ENCODE measurements at places on chromosomes 3 and 15.
A peak's percentile ranks its signal among the peaks of the same experiment; 100 is the strongest.

- no peak for DNase-seq
These were observed 8.3 kb downstream of the HDGFL3 start for GRCh38 chr15:83199288-83199687.

DNA sequence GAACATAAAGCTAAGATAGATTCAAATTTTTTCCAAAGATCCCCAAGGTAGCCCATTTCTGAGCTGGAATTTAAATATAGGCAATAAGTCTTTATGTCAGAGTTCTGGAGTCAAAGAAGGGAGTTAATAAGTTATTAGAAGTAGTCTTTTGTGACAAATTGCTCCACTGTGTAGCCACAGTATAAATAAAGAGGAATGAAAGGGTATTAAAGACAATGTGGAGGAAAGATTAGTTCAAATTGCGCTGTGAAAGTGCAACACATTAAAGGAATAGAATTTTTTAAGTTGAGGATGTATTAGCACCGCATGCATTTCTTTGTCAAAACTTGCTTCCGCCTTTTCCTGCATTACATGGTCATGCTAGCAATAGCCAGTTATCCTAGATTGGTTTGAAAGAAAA, 666.6 kb upstream of the CCDC54 start:
- DNase-seq, result no peak

- no peak for DNase-seq
These were observed 133.1 kb downstream of the MEGF11 start for GRCh38 chr15:66120422-66120821.

DNA sequence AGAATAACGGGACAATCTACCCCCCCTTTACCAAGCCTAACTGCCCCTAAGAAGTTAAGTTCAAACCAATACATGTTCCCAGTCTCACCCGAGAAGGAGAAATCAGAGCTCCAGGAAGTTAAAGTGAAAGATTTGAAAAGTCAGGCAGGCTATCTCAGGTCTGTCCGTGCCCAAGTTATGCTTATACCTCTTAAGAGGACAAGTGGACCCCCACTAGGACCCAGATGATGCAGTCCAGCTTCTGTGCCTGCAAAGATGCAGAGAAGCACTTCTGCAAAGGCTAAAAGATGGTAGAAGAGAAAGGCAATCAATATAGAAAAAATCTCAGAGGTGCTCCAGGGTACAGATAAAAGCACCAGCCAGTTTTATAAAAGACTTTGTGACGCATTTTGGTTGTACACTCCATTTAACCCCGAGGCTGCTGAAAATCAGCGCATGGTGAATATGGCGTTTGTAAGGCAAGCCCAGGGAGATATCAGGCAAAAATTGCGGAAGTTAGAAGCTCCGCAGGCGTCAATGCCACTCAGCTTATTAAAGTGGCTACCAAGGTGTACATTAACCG, 9.8 kb upstream of the SLC9C1 start:
- DNase-seq, result no peak

DNA sequence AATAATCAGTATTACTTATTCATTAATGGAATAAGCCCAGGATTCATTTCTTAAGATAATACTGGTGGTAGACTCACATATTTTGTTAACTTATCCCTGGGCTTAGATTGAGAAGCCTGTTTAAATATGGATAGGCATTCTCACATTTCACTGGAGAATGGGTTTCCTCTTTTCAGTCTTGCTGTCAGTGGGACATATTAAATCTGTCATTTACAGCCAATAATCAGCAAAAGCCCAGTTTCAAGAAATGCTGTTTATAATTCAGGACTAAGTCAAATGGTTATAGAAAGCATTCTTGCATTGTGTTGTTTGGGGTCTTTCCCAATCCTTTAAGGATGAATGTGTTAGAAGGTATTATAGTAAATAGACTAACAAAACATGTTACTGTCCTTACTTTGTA, 143.7 kb upstream of the NAALADL2 start:
- DNase-seq, result no peak

- no peak for DNase-seq
These were observed 61.2 kb upstream of the TNFAIP8L3 start for GRCh38 chr15:51155891-51156290.

- no peak for DNase-seq
These were observed 399.6 kb downstream of the NAALADL2 start for GRCh38 chr3:175258763-175259162.

- no peak for DNase-seq
These were observed 345.0 kb downstream of the TUSC7 start for GRCh38 chr3:117054556-117054955.

DNA sequence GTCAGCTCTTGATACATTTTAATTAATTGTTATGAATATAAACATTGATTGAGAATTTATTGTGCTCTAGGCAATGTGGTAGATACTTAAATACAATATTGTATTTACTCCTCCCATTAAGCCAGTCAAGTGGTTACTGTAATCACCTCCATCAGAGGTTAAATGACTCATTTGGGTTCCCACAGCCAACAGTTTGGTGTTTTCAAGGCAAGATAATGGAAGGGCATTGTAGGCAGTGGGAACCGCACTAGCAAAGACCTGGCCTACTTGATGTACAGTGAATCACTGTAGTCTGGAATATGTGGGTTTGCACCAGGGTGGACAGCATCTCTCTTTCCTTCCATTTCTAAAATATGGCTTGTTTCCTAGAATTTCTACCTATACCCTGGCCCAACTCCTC, 127.4 kb downstream of the EDEM1 start:
- DNase-seq, result no peak

DNA sequence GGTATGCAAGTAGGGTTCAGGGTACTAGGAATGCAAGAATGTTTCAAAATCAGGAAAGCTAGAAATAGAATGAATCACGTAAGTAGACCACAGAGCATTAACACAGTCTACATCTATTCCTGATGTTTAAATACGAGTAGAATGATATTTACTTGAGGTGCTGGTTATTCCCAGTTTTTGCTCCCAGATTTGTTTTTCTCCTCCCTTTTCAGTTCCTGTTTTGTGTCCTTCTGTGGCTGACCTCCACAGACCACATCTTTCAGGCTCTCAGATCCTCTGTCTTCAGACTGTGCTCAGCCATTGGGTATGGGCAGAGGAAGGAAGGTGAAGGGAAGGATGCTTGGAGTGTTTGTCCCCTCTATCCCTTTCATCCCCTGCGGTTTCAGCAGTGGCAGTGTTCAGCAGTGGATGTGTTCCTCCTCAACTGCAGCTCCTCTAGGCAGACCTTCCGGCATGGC, 276.6 kb downstream of the ZNF621 start:
- DNase-seq, result no peak

- DNase-seq, result no peak
These were observed 24.4 kb downstream of the NAA50 start for GRCh38 chr3:113721636-113722035.

- peak; percentile 57 for DNase-seq
These were observed 57.5 kb upstream of the HACD2 start for GRCh38 chr3:123642182-123642956.

DNA sequence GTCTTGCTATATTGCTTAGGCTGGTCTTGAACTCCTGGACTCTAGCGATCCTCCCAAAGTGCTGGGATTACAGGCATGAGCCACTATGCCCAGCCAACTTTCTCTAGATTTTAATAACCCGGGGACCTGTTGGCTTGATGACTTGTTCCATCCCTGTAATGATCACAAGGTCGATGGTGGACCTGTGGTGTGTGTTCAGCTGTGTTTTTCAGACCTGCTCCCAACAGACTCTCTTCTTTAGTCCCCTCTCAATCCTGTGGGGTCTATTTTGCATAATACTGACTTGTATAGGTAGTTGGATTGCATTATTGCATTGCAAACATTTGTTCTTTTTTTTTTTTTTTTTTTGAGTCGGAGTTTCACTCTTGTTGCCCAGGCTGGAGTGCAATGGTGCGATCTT, 1.9 kb downstream of the MAP2K1 start:
- DNase-seq, result no peak

GRCh38 chr15:51265037-51265555, 73.3 kb downstream of the CYP19A1 start:
- DNase-seq, result no peak

DNA sequence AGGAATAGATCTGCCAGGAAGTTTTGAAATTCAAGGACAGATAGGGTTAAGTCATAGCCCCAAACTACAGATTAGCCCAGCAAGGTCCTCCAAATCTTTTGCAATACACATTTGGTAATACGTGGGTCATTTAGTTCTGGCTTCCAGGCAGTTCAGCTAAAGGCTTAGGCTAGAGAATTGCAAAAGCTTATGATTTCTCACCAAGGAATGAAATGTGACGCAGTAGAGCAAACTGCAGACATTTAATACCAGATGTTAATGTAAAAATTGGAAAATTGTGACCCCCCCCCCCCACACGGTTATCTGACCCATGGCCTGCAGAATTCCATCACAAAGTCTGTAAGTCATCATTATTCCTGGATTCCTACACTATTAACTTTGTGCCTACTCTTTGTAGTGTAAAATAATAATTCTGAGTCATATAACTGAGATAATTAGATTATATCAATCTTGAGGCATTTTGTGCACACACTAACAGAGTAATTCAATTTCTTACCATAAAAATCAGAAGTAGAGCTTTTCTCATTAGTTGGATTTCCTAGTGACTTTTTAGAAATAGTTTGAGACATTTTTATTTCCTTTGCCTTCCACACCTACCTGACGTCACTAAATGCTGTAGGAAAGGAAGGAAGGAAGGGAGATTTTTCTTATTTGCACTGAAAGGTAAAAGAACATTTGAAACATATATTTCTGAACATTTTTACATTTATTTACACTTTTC, 235.2 kb downstream of the DTWD1 start:
- peak; percentile 1 for DNase-seq

- no peak for DNase-seq
These were observed 9.5 kb upstream of the APBA2 start for GRCh38 chr15:28876131-28876844.

All from SIG-M5 (cell line).